ENCODE measurements at places on chromosomes 16 and 17.
A peak's percentile ranks its signal among the peaks of the same experiment; 100 is the strongest.

GRCh38 chr16:1809281-1809801 lies 15.8 kb upstream of the IGFALS start:
- no peak for DNase-seq

GRCh38 chr17:57670769-57671569 lies 74.1 kb downstream of the CCDC182 start:
- DNase-seq = no peak

DNA sequence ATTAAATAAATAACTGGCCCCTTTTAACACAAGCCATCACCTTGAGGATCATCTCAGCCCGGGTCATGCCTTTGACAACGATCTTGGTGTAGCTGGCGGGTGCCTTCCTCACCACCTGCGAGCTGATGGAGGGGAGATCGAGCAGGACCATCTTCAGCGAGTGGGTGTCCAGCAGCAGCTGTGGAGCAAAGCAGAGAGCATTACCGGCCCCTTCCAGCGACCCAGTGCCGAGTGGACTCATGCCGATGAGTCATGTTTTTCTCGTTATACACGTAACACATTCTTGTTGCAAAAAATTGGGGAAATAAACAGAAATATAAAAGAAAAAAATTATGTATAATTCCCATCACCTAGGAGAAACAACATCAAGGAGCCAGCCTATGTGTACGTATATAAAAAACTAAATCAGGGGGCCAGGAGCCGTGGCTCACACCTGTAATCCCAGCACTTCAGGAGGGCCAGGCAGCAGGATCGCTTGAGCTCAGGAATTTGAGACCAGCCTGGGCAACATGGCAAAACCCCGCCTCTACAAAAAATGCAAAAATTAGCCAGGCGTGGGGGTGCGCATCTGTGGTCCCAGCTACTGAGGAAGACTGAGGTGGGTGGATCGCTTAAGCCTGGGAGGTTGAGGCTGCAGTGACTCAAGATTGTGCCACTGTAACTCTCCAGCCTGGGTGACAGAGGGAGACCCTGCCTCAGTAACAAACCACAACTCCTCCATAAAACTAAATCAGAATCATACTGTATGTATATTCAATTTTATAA lies 169.1 kb upstream of the RPH3AL start:
- no peak for DNase-seq

DNA sequence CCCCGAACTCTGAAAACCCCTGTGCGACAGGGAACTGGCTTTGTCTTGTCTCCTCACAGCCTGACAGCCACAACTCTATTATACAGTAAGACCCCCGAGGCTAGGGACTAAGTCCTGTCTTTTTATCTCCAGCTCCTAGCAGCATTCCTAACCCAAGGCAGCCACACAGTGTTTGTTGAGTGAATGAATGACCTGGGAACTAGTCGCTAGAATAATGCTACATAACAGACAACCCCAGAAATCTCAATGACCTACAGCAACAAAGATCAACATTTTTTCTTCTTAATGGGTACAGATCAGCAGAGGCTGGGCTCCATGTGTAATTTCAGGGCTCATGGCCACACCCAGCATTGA lies 71.4 kb upstream of the TNRC6C start:
- DNase-seq = no peak

DNA sequence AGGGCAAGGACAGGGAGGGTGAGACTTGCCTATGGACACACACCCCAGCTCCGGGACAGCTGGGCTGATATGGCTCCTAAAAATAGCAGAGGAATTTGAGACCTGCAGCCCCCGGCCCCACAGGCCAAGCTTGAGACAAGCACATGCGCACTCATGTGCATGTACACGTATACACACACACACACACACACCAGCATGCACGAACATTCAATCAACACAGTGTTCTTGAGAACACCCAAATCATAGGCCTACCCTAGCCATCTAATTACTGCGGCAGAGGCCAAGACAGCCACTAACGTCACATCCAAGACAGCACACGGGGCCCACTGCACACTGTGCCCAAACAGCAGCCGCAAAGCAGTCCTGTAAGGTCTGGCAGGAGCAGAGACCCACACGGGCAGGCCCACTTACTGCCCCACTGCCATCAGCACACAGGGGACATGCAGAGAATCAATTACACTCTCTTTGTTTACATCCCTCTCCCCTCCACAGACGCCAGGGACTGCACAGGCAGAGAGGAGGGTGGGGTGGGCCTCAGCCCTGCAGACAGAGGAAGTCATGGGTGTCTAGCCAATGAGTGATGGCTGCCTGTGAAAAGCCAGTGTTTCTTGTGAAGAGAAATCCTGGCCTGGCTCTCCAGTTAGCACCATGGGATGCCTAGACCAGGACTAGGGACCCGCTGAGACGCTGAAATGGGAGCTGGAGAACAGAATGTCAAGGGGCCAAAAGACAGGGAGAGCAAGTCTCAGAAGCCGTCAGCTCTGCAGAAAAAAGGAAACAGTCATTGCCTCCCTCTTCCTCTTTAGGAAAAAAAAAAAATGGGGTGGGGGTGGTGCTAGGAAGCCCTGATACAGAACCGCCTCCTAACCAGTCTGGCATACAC lies 39.3 kb downstream of the MYO18A start:
- DNase-seq = no peak

- DNase-seq = no peak
Measured at GRCh38 chr17:77963441-77963840, 4.9 kb downstream of the TNRC6C start.

- DNase-seq = no peak
Measured at GRCh38 chr17:47670064-47670463, 20.3 kb downstream of the KPNB1 start.

- DNase-seq = no peak
Measured at GRCh38 chr16:79867425-79867997, 267.0 kb upstream of the MAF start.

- DNase-seq = no peak
Measured at GRCh38 chr17:53353919-53354351, 468.8 kb upstream of the KIF2B start.

- DNase-seq = no peak
Measured at GRCh38 chr17:81046132-81046769, 11.3 kb downstream of the BAIAP2 start.

DNA sequence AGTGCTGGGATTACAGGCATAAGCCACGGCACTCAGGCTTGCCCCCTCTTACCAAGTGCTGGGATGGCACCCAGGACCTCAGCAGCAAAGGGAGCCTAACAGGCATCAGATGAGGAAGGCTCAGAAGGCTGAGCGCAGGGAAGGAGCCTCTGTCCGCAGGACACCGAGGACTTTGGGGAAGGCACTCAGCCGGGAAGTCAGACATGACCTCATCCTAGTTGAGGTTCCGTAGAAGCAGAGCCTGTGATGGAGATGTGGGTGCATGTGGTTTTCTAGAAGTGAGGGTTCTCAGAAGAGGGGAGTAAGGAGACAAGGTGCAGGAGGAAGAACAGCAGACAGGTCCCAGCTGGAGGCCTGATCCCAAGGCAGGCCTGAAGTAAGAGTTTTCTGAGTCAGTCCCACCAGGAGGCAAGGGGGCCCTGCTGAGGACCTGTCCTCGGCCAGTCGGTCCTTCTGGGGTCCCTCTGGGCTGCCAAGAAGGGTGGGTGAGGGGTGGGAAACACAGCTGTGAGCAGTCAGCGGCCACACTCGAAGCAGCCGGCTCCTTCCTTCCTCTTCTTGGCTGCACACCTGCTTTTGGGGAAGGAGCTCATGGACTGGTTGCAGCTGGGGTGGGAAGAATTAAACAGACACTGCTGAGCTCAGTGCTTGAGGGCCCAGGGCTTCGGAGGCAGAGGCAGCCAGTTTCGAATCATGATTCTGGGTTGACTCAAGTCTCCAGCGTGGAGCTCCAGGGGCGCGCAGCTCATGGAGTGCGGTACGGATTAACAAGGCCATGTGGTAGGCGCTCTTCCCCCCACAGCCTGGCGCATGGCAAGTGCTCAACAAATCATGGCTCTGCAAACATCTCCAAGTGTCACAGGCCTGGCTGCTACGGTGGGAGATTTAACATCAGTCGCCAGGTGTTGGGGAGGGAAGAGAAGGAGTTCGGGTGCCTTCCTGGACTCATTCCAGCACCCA lies 38.9 kb upstream of the SNN start:
- no peak for DNase-seq

GRCh38 chr17:12659500-12659899 lies 6.2 kb upstream of the MYOCD start:
- DNase-seq = no peak

DNA sequence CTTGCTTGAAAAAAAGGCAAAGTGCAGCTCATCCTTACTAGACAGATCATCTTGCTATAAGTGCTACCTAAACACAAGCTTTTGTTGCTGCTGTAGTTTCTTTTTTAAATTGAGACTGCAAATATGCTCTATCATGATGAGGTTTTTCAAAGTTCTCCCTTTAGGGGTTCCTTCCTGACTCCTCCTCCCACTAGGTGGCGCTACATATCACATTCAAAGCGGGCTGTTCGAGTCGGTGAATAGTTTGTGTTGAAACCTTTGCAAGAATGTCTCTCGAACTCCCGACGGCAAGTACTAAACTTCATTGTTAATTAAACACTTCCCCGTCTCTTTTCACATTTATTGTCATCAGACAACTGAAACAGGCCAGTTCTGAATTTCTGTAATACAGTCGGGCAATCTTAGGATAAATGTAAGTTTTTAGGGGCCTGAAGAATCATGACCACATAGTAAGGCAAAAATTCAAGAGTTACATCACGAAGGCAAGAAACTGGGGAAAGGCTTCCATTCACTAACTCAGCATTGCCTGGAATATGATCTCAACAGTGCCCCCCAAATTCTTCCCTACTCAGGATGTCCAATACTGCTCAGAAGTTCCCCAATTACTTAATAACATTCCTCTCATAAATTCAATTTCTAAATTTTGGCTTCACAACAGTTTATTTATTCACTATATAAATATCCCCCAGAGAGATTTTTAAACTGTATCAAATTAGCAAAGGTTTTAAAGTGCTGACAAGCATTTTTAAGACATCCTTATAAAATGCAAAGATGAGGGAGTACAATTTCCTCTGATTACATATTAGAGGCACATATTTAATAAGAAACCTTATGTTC lies 6.7 kb downstream of the HS3ST3A1 start:
- peak; percentile 19 for DNase-seq

- no peak for DNase-seq
Measured at GRCh38 chr17:31476525-31477416, 85.3 kb downstream of the RAB11FIP4 start.

- no peak for DNase-seq
Measured at GRCh38 chr16:75206749-75207451, at the start of gene CTRB2. CTRB2 (minus strand) TSS chr16:75207161; CDS start chr16:75207141, 20 bp downstream.

- DNase-seq = no peak
Measured at GRCh38 chr16:53821487-53821886, 117.5 kb downstream of the FTO start.

GRCh38 chr16:24382762-24383407 lies 126.8 kb downstream of the CACNG3 start:
- peak; percentile 24 for DNase-seq

DNA sequence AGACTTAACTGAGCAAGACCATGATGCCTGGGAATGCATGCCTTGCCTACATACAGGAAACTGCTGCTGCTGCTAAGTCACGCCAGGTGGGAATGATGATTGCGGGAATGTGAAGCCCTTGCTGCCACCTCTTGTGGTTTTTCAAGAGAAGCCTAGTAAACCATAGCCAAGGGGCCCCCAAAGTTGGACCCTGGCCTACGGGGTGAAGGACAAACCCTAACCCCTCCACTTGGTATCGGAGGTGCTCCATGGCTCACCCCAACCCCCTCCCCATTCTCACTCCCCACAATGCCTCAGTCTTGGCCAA lies 233.9 kb downstream of the ZNF423 start:
- DNase-seq = no peak

DNA sequence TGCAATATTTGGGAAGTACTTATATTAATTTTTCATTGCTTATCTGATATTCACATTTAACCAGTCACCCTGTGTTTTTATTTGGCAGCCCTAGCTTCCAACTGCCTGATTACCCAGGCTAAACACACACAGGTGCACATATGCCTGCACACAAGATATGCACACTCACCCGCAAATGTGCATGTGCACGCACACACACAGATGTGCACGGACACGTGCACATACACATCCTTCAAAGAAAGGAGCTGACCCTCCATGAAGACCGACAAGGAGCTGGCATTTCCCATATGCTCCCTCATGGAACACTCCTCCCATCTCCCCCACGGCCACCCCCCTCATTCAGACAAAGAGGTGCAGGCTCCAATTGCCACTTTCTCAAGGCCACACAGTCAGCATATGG lies 242.2 kb downstream of the ENGASE start:
- DNase-seq = no peak

DNA sequence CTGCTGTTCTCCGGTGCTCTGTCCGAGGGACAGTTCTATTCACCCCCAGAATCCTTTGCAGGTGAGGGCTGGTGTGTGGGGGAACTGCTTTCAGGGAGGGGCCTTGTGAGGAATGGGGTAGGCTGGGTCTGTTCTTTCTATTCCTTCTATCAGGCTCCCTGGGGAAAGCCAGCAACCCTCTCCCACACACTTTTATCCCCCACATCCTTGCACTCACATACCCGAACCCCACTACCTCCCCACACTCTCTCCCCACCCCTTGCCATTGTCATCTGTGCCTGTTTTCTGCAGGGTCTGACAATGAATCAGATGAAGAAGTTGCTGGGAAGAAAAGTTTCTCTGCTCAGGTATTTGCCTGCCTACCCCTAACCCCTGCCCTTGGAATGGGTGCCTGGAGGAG lies 6.4 kb upstream of the TCAP start:
- no peak for DNase-seq

DNA sequence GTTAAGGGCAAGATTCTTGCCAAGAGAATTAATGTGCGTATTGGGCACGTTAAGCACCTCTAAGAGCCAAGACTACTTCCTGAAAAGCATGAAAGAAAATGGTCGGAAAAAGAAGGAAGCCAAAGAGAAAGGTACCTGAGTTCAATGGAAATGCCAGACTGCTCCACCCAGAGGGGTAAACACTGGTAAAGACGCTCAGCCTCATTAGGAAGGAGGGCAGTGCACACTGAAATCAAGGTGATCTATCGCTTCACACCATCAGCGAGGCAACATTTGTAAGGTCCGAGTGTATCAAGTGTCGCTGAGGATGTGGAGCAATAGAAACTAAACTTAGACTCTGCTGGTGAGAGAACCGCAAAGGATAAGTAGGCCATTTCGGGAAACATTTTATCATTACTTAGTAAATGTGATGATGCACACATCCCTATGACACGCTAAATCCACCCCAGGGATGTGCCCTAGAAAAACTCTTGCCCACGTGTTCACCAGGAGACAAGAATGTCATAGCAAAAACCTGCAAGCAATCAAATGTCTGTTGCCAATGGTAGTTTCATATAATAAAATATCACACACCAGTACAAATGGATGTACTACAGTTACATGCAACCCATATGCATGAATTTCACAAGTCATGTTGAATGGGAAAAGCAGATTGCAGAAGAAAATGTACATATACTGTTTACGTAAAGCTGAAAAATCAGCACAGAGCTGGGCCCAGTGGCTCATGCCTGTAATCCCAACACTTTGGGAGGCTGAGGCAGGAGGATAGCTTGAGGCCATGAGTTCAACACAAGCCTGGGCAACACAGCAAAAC lies 23.6 kb downstream of the CNTROB start:
- DNase-seq = no peak

GRCh38 chr16:23858542-23858941 lies 22.8 kb downstream of the PRKCB start:
- no peak for DNase-seq

All from NCI-H187 (cell line).